ENCODE measurements at places on chromosomes 11 and 22.

DNA sequence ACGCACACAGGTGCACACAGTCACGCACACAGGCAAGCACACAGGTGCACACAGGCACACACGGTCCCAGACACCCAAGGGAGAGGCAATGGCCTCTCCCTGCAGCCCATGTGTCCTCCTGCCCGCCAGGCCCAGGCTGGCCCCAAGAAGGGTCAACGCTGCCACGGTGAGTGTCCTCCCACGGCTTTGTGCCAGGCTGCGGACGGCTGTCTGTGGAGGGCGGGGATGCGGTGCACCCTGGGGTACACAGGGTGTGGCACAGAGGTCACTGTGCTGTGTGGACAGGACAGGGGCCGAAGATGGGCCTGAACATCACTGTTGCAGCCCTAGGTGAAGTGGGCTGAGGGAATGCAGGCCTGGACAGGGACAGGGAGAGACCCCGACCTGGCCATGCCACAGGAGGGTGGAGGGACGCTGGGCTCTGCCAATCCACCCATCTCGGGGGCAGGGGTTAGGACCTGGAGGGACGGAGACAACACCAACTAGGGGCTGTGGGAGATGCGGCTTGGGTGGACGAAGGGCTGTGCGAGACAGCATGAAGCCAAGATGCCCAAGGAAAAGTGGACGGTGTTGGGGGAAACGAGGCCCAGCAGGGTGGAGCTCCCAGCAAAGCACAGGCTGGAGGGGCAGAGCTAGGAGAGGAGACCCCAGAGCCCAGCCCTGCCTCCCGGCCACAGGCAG lies 523.8 kb downstream of the BRD1 start:
- no peak for DNase-seq

- DNase-seq: peak; percentile 47
Observed at GRCh38 chr11:44564166-44564565, 1.3 kb upstream of the CD82 start.

DNA sequence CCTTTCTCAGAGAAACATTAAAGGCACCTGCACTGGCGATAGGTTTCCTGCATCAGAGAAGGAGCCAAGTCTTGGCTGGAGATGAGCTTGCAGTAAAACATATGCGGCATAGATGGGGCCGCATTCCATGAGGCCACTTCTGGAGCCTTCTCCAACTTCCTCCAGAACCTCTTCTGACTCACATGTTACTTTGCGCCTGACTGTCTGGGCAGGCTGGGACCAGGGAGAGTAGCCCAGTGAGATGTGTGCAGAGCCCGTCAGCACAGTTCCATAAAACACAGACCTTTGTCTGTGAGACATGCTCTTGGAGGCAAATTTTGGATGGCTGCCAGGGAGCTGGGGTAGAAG lies 55.4 kb upstream of the BID start:
- no peak for DNase-seq

- no peak for DNase-seq
Observed at GRCh38 chr22:46429325-46429853, 93.9 kb downstream of the TRMU start.

DNA sequence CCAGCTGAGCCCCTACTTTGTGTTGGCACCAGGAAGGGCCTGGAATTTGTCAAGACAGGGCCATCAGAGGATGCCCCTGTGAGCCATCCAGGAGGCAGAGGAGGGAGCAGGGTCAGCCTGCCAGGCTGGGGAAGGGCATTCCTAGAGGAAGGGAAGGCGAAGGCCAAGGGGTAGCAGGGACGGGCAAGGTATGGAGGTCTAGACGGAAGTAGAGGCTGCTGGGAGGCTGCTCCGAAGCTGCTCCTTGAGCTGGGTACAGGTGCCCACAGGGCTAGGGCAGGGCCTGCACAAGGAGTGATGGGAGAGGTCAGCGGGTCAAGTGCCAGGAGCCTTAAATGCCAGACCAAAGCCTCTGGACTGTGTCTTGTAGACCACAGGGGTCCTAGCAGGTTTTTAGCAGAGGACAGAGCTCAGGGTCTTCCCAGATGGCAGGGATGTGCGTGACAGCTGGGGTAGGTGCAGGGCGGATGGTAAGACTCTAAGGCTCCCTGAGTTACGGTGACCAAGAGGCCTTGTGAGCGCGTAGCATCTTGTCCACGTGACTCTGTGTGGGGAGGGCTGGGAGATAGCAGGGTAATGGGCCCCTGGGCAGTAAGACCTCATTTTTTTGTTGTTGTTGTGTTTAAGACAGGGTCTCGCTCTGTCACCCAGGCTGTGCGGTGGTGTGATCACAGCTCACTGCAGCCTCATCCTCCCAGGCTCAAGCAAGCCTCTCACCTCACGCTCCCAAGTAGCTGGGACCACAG lies 31.7 kb upstream of the CSNK1E start:
- no peak for DNase-seq

GRCh38 chr22:35840302-35840739 lies 122.6 kb downstream of the APOL5 start:
- peak; percentile 91 for DNase-seq

GRCh38 chr11:113084297-113084696 lies 123.1 kb downstream of the NCAM1 start:
- no peak for DNase-seq

DNA sequence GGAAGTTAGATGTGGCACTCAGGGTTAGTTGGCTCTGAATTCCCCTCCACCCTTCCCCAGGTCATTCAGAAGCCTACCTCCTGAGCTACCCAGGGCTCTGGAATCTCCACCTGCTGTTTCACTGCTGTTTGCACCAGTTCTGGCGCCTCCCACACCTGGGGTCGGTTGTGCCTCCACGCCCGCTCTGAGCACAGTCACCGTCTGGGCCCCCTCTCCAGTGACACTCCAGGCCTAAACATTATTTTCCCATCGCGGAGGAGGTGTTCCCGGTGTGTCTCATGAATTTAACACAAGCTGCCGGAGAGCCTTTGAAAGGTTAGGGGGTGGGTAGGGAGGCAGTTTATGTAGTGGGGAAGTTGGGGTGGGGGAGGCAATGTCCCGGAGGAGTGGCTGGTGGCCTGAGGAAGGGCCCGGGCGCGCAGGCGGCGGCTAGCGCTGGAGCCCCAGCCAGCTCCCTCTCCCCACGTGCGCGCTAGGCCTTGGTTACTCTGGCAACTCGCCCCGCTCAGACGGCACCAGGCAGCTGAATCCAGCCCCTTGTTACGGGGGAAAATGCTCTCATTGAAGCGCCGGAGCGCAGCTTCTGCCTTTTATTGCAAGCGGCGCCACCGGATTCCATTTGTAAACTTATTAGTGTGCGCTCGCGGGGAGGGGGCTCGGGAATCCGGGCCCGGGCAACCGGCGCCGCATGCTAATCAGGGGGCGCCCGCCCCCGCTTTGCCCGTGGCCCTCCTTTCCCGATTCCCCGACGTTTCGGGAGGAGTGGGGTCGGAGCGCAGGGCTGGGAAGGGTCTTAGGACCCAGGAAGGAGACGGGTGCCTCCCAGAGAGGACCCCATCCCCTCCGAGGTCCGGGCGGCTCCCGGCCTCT lies 52.4 kb downstream of the GRIK4 start:
- DNase-seq: peak; percentile 59

DNA sequence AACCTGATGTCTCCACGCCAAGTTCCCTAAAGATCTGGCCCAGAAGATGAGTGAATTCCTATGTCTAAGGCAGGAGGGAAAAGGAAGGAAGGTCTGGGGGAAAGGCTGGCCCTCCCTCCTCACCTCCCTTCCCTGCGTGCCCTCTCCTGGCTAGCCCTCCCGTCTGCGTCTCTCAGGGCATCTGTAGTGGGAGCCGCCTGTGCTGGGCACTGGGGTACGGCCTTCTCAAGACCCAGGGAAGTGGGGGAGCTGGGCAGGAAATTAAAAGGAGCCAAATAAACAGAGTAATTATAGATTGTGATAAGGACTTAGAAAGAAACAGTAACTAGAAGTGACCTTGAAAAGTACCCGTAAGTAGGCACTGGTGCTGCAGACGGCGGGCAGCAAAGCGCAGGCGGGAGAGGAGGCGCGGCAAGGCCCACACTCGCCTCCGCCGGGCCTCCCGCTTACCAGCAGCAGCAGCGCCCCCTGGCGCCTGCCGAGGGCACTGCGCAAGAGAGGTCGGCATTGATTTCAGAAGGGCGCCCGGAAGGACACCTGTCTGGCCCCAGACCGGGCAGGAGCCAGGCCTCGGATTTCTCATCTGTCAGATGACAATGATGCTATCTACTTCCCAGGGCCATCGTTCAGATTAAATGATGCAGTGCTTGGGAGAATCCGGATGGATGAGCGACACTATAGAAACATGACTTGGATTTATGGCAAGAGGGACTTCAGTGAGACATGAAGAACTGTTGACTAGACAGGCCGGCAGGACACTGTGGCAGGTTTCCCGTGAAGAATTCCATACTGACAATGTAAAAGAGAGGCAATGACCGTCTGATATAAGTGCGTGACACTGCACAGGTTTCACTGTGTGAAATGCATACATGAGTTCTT lies 7.3 kb downstream of the KCNJ1 start:
- DNase-seq: peak; percentile 88

- DNase-seq: peak; percentile 8
Observed at GRCh38 chr11:59552844-59553243, 41.5 kb downstream of the OR4D9 start.

DNA sequence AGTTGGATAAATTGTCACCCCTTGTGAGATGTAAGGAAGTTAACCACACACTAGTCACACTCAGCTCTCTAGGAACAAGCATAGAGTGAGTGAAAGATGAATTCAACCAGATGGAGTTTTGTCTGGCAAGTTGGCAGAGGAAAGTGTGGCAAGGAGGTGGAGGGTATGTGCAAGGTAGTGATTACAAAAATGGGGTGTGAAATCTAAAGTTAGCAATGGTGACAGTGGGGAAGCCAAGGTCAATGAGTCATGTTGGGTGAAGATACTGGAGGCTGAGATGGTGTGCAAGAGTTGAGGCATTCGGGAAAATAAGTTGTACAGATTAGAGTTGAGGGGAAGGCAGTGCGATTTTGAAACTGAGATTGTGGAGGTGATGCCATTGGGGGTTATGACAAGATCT lies 33.7 kb downstream of the MRGPRX2 start:
- no peak for DNase-seq

DNA sequence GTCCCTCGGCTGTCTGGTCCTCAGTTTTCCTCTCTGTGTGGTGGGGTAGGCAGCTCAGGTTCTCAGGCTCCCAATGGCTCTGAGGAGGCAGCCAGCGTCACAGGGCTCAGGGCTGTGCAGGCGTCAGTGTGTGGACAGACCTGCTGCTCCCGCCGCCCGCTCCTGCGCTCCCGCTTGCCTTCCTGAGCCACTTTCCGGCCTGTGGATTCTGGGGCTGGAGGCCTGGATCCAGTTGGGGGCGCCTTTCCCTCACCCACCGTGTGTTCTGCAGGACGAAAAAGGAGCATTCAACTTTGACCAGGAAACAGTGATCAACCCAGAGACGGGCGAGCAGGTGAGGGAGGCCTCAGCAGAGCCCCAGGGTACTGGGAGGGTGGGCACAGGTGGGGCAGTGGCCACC lies 14.7 kb downstream of the DPP3 start:
- no peak for DNase-seq
